T-cell (primary cell): ENCODE measurements at places on chromosomes 13 and 19.
A peak's percentile ranks its signal among the peaks of the same experiment; 100 is the strongest.

DNA sequence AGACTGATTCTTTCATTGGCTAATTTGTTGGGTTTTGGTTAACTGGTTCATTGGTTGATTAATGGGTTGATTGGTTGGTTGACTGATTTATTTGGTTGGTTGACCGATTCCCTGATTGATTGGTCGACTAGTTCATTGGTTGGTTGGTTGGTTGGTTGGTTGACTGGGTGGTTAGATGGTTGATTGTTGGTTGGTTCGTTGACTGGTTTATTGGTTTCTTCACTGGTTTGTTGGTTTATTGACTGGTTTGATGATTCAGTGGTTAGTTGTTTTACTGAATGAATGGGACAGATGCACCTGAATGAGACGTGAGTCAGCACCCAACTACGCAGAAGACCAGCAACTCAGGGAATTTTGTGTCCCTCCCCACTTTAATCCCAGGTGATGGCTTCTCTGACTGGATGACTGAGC is 2.7 kb upstream of the NUP62 start:
- no peak for DNase-seq

DNA sequence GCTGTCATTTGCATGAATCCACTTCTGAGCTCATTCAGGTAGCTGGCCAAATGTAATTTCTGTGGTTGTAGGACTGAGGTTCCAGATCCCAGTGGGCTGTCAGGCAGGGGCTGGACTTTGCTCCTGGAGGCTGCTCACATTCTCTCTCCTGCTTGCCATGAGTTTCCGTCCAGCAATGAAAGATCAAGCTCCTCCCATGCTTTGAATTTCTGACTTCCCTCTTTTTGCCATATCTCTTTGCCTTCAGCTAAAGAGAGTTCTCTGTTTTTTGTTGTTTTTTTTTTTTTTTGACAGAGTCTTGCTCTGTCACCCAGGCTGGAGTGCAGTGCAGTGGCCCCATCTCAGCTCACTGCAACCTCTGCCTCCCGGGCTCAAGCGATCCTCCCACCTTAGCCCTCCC is 76.9 kb downstream of the ING1 start:
- DNase-seq: no peak

DNA sequence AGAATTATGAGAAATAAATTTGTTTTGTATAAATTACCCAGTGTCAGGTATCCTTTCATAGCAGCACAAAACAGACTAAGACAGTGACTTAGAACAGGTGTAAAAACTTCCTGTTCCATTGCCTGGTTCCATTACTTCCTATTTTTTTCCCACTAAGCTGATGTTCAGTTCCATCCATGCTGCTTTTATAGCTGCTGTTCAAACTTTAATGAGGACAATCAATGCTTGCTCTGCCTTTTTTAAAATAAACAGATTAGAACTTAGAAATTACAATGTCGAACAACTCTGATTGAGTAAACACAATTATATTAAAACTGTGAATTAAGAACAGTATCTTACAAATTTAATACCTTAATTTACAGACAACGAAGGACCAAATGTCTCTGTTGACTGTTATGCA is 818.9 kb downstream of the OLFM4 start:
- DNase-seq: no peak

DNA sequence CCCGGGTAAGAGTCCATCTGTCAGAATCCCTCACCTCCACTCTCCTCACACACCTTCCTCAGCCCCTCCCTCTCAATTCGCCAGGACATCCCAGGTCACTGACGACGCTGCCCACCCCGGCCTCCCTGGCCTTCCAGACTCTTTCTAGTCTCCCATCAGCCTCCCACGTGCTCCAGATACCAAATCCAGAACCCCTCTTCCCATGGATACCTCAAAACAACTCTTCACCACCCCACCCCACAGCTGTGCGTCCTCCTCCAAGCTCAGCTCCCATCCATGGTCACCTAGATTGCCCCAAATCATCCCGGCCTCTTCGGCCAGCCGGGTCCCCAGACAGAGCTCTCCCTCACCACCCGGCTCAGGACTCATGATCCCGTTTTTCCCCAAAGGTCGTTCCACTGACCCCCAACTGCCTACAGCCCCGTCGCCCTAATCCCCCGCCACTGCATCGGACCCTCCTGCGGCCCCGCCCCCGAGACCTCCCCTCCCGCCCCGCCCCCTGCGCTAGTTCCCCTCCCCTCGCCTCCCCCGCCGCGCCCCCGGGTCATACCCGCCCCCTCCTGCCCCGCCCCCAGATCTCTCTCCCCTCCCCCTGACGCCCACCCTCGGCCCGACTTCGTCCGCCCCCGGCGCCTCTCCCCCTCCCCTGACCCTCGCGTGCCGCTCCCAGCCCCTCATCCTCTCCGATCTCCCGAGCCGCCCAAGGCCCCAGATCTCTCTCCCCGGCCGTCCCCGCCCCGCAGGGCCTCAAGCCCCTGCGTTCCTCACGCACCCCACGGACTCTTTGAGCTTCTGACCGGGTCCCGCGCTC is 546 bp downstream of the UBXN6 start:
- no peak for DNase-seq

DNA sequence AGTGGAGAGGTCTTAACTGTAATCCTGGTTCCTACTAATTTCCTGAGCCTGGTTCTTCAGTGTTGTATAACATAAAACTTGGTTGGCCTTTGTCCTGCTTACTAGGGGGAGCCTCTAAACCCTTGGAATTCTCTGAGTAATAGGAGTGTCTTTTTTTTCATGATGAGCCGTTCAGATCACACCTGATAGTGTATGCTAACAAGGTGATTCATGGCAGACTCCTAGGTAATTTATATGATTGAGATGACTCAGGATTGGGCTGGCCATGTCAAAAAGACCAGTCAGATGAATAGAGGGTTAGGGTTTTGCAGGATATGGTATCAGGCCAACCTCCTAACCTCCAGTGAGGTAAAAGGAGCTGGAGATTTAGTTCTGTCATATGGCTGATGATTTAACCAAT is 135.8 kb upstream of the KLF12 start:
- no peak for DNase-seq

- no peak for DNase-seq
Measured at GRCh38 chr19:48966541-48967345, 1.6 kb downstream of the FTL start.

- DNase-seq: no peak
Measured at GRCh38 chr13:77502104-77502720, 33.3 kb upstream of the SCEL start.

DNA sequence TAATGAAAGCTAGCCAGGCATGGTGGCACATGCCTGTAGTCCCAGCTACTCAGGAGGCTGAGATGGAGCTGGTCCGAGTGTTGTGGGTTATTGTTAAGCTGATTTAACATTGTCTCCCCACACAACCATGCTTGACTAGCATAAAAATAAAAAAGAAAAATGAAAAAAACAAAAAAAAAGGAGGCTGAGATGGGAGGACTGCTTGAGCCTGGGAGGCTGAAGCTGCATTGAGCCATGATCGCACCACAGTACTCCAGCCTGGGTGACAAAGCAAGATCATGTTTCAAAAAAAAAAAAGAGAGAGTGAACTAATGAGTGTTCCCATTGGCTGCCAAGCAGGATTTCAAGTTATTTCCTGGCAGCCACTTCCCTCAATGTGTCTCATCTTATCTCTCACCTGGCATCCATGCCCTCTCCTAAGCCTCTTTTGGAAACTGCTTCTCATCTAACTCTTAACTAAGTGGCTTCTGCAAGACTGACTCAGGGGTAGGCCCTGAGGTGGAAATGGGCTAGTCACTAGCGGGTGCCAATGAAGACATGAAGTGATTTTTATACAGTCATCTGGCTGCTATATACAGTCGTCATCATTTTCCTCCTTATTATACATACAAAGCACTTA is 4.9 kb downstream of the THAP8 start:
- no peak for DNase-seq

DNA sequence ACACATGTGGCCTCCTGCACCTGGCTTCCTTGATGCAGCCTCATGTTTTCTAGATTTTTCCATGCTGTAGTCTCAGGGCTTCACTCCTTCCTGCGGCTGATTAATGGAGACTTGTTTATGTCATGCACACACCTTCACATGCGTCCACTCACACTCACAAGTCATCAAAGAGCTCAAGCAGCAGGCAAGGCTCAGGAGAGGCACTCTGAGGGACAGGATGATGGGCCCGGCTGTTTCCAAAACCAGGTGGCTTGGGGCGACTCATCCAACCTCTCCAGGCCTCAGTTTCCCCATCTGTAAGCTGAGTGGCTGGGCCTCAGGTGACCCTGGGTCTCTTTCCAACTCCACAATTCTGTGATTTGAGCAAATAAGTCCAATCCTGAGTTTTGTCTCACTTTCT is 36.9 kb downstream of the RASA3 start:
- DNase-seq: no peak

DNA sequence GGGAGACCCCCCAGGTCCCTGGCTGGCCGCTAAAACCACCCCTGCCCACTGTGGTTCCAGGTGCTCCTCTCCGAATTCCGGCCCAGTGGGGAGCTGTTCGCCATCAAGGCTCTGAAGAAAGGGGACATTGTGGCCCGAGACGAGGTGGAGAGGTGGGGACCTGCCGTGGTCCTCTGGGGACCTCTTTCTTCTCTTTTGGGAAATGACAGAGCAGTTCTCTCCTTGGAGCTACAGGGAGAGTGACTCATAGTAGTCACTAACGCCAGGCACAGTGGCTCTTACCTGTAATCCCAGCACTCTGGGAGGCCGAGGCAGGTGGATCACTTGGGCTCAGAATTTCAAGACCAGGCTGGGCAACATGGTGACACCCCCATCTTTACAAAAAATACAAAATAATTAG is 7.3 kb downstream of the PTGER1 start:
- DNase-seq: no peak

DNA sequence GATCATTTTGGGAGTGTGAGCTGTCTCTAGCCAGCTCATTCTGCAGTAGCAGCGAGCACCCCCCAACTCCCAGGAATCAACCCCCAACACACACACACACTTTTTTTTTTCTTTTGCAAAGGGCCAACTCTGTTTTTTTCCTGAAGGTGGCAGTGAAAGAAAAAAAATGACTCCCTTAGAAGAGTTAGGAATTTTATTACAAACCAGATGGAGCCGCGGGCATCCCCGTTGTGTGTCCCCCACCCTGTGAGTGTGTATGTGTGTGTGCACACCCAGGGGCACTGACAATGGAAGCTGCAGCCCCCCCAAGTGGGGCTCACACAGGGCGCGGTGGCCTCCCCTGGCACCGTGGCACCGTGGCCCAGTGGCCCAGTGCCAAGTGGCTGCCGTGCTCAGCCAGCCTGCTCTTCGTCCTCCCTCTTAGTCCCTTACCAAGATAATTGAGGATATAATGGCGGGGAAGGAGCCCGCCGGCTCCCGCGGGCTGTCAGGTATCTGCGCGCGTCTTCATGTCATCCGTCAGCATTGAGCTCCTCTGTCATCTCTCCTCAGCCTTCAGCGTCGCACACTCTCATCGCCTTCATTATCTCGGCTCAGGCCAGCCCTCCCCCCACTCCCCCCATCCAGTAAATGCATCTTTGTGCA is 314.1 kb downstream of the ZNF536 start:
- no peak for DNase-seq

DNA sequence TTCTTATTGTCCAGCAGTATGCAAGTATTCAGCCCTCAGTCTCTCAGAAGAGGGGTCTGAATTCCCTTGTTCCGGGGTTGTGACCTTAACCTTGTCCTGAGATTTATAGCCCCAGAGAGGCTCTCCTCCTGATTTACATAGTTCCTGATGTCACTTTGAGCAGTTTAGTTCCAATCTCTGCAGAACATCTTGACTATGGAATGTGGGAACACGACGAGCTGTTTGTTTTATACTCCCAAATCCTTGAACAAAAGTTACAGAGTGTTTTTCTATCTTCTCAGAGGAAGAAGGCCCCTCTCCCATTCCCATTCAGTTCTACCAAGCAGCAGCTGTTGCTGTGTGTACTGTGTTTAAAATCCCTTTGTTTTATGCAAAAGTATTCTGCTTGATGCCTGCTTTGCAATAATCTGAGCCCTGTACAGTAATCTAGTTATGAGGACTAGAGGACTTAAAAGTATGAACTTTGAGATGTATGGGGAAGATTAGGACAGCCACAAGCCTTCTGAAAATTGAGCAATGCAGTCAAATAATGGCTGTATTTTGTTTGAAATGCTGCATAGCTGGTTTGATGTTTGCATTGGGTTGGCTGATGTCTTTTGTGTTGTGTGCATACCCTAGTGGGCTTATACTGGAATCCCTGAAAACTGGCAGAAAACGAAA is 74.7 kb downstream of the KL start:
- no peak for DNase-seq

- DNase-seq: no peak
Measured at GRCh38 chr13:75491376-75491775, 9.4 kb upstream of the TBC1D4 start.

GRCh38 chr13:114080739-114081561 is 51.5 kb downstream of the RASA3 start:
- DNase-seq: no peak

DNA sequence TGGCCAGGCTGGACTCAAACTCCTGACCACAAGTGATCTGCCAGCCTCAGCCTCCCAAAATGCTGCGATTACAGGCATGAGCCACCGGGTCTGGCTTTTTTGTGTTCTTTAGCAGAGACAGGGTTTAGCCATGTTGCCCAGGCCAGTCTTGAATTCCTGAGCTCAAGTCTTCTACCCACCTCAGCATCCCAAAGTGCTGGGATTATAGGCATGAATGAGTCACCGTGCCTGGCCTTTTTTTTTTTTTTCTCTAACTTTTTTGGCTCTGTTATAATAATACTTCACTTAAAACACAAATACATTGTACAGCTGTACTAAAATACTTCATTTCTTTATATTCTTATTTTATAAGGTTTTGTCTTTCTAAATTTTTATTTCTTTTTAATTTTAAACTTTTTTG is 599.5 kb upstream of the PCDH9 start:
- no peak for DNase-seq

DNA sequence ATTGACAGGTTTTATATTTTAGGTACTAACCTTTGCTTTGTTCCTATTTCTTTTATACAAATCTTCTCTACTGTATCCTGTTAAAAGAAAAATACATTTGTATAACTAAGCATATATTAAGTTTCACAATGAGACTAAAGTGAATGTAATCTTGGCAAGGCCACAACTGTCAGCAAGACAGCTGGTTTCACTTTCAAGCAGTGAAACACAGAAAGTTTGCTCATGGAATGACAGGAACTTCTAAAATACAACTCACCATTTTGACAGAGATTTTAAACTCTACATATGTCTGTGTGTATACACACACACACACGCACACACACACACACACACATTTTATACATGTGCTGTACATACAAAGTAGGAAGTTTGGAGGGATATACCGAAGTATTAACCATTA is 53.3 kb downstream of the PARP4 start:
- no peak for DNase-seq

GRCh38 chr19:43763473-43763939 is 8.7 kb upstream of the SMG9 start:
- no peak for DNase-seq

GRCh38 chr19:11737964-11738745 is 591 bp downstream of the ZNF823 start:
- DNase-seq: peak; percentile 25

DNA sequence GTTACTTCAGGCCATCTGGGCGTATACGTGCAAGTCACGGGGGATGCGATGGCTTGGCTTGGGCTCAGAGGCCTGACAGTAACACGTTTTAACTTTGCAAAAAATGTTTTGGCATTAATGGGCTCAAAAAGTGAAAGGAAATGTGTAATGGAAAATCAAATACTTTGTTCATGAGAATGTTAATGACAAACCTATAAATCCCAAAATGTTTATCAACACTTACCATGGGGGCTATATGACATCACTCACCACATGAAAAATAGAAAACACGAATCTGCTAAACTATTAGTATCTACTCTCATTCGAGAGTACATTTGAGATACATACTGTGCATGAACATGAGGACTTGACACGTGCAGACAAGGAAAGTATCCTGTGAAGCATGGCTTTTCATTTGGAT is 91.7 kb downstream of the FAM216B start:
- DNase-seq: no peak
